ENCODE measurements at places on chromosomes 7 and 10. TPM values are rescaled to one million over a fixed set of nuclear protein-coding genes. Genes with fewer than 3 reads are reported as not detected.

MORN4 gene
- 1.1 TPM for total RNA-seq

FGL2 gene
- 5.8 TPM for total RNA-seq

EPO gene
- not detected for total RNA-seq

COL13A1 gene
- 2.3 TPM for total RNA-seq

FBXL13 gene
- total RNA-seq = not detected

COL1A2 gene
- 43.6 TPM for total RNA-seq

LRRD1 gene
- total RNA-seq = not detected

PRSS37 gene
- total RNA-seq = not detected

CALML3 gene
- total RNA-seq = not detected

ZC3HAV1L gene
- 2.2 TPM for total RNA-seq

SEMA3E gene
- total RNA-seq = not detected

GLCCI1 gene
- 6.1 TPM for total RNA-seq

STEAP1B gene
- 0.87 TPM for total RNA-seq

FAS gene
- 5.9 TPM for total RNA-seq

ENTPD7 gene
- total RNA-seq = 1.1 TPM

RAPGEF5 gene
- 16.1 TPM for total RNA-seq

Measured in gastrocnemius medialis (tissue), 4 donors.